Muscle of arm (tissue), 14 donors: ENCODE measurements at places on chromosomes 12 and 14. TPM values are rescaled to one million over a fixed set of nuclear protein-coding genes. Genes with fewer than 3 reads are reported as not detected.

- no peak for DNase-seq
Observed at GRCh38 chr12:111759271-111759670, 7.5 kb upstream of the ALDH2 start.

- no peak for DNase-seq
Observed at GRCh38 chr14:37637341-37637740, 41.9 kb downstream of the TTC6 start.

- DNase-seq = no peak
Observed at GRCh38 chr14:99531251-99532096, 50.3 kb downstream of the CCNK start.

DNA sequence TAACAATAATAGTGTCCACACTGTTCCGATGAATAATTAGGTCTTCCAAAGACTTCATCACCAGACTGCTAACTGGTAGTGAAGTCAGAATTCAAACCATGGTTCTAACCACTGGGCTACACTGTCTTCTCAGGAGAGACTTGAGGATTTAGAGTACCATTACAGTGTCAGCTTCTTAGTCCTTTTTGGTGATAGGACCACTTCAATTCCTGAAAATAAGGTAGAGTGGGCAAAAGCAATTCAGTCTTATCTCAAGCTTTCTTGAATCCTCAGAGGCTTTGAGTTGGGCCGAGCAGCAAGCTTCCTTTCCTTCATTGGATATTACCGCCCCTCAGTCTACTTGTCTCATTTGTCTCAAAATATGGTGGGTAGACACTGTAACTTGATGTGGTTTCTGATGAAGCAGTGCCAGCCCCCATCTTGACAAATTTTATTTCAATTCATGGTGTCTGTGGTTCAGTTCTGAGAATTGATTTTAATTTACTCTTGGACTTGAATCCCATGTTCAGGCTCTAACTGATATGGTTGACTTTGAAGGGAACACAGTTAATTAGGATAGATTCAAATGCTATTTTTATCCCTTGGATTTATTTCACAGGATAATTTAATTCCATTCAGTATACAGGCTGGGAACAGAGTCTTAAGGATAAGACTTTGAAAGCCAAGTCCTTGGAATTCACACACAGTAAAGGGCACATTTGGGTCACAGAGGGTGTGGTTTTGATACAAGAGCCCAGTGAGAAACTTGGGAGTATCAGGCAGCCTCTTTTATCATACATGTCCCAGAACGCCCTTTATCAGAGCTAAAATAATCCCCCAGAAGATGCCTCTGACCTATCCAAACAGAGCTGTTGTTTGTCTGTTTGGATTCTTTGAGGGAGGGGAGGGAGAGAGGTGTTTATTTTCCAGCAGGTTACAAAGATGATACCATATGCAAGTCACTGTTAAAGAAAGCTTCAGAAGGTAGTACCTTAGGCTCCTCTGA, 167.3 kb downstream of the PRKCH start:
- DNase-seq = no peak

DNA sequence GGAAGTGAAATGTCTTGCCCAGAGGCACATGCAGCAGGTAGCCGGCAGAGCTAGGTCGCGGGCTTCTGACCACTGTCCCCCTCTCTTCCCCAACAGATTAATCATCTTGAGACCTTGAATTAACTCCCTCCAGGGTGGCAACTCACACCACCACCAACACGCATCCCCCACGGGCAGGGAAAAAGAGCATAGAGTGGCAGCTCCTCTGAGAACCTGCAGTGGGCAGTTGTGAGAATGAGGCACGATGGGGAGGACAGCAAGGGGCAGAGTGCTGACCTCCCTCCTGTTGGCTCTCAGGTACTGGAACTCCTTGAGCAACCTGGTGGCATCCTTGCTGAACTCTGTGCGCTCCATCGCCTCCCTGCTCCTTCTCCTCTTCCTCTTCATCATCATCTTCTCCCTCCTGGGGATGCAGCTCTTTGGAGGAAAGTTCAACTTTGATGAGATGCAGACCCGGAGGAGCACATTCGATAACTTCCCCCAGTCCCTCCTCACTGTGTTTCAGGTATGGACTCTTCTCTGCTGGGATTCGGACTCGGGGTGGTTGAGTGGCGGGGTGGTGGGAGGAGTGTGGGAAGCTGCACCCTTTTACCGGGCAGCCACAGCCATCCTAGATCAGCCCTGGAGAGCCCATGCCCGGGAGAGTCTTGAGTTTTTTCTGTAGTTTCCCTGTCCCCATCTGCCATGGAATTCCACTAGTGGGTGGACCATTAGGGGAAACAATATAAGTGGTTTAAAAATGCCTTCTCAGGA, 213.3 kb upstream of the FKBP4 start:
- no peak for DNase-seq

Gene DEGS2
- polyA plus RNA-seq = 1.4 TPM

GRCh38 chr12:11568762-11569478, 80.6 kb upstream of the ETV6 start:
- no peak for DNase-seq

DNA sequence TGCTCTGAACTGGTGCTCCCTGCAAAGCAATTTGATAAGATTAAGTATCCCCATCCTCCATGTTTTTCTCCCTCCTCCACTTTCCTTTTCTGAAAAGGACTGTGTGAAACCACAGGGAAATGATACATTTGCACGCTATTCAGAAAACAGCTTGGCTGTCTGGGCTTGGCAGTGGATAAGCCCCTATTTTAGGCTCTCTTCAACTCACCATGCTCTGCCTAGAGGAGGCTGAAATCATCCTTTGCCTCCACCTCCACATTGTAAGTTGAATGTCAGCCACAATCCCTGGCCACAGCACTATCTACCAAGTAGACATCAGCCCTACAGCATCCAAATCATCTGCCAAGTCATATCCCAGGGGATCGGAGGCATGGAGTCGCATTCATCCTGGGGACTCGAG, 642.3 kb downstream of the RPS29 start:
- DNase-seq = no peak

Gene COCH
- polyA plus RNA-seq = 5.6 TPM

Gene NUP37
- 23.2 TPM for polyA plus RNA-seq

Gene RFX4
- polyA plus RNA-seq = 0.07 TPM

- no peak for DNase-seq
Observed at GRCh38 chr14:51160871-51161270, 66.0 kb upstream of the TRIM9 start.

GRCh38 chr12:115895247-115895646, 382.2 kb downstream of the MED13L start:
- no peak for DNase-seq

GRCh38 chr12:29160230-29160629, 11.2 kb downstream of the FAR2 start:
- no peak for DNase-seq

Gene GPR65
- polyA plus RNA-seq = 0.24 TPM

DNA sequence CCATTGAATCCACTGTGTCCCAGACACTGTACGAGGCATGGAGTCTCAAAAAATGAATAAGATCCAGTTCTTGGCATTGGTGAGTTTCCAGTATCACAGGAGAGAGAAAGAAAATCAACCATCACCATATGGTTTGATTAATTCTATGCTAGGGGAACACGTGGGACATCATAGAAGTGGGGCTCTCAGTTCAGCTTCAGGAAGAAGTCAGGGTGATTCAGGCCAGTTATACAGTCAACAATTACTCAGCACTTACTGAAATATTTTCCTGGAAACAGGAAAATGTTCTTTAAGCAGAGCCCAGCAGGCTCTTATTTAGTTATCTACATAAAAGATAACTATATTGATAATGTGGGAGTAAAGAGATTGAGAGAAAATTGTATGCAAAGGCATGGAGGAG, 407.2 kb downstream of the NOVA1 start:
- DNase-seq = no peak

Gene GPR137C
- polyA plus RNA-seq = 4.7 TPM

- no peak for DNase-seq
Observed at GRCh38 chr14:21169573-21169972, 13.7 kb upstream of the OR5AU1 start.

Gene RNF31
- 39.9 TPM for polyA plus RNA-seq

GRCh38 chr14:99261912-99262787, 9.8 kb downstream of the BCL11B start:
- no peak for DNase-seq

Gene IRAK3
- polyA plus RNA-seq = 6.6 TPM

- DNase-seq = no peak
Observed at GRCh38 chr14:37620856-37621255, 25.4 kb downstream of the TTC6 start.

Gene CLEC9A
- 0.40 TPM for polyA plus RNA-seq
